Stimulated activated CD8-positive, alpha-beta memory T cell treated with anti-CD3 and anti-CD28 coated beads, Interleukin-7, amount 100 ng/mL, for 1 hour (primary cell): ENCODE measurements at places on chromosomes 5 and 9.

DNA sequence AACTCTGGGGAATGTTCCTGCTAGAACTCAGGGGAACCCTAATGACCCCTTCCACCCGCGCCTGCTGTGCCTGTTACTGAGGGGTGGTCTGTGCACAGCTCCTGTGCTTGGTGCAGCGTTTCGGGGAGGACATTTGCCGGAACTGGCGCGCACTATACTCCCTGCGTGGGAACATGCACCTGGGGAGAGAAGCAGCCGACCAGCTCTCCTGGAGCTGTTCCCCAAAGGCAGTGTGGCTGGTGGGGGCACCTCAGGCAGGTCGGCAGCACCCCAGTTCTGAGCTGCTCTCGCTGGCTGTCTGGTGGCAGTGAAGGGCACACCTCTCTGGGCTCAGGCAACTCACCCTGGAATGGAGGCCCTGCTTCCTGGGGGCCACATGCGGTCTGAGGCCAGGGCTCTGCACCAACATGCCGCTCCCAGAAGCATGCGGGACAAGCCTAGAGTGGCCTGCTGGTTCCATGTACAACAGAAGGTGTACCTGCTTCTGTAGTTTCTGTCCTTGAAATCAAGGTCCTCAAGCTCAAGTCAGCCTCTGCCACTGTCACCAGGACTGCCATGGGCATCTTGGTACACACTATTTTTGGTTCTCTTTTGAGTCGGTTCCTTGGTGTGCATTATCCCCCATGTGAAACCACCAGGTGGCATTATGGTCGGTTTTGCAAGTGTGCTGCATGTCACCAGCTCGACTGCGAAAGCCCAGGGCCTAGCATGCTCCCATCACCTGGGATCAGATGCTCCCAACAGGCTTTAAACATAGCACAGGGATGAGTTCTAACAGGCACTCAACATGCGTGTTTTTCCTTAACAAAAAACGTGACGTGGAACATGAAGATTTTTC, 7.8 kb upstream of the MRNIP start:
- DNase-seq = no peak

DNA sequence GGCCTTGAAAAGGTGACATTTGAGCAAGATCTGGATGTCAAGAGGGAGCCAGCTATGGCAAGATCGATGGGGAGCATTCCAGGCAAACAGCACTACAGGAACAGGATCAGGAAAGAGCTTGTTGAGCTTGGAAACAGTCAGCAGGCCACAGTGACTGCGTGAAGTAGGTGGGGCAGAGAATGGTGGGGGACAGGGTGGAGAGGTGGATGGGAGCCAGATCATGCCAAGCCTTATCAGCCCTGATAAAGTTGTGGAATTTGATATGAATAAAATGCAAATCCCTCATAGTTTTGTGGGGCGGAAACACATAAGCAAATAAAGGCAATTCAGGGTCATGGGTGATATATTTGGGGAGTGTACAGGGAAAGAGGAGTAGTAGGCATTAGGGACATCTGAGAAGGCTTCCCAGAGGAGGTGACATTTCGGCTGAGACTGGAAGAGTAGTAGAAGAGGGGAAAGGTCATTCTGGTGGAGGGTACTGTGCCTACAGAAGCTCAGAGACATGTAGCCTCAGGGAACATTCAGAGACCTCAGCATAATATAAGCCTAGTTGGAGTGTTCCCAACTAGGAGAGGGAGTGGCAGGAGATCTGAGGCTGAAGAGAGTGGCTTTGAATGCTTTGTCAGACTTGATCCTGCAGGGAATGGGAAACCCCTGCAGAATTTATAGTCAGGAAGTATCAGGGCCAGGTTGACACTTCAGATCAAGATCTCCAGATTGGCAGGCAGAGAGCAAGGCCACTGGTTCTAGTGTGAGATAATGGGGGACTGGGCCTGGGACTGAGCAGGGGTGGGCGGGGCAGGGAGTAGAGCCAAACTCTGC, 9.7 kb upstream of the CYSTM1 start:
- DNase-seq = no peak

GRCh38 chr5:145681686-145682085, 153.5 kb downstream of the PRELID2 start:
- no peak for DNase-seq

- DNase-seq = no peak
Measured at GRCh38 chr9:134955801-134956200, 38.1 kb upstream of the FCN1 start.

- no peak for DNase-seq
Measured at GRCh38 chr9:107976767-107977166, 487.2 kb upstream of the KLF4 start.

DNA sequence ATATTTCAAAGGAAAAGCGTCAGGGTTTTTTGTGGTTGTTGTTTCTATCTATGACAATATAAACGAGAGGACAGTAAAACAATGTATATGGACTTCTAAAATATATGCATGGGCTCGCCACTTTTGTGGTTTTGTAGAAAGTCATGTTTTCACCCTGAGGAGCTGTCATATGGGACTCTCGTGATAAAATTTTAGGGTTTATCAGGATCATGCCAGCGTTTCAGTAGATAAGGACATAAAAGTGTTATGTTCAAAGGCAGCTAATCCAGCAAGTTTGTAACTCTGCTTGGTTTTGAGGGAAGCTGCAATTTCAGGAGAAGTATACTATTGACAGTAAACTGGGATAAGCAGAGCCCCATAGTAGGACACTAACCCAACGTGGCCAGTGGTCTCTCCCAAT, 120.3 kb downstream of the CDC42SE2 start:
- DNase-seq = no peak

DNA sequence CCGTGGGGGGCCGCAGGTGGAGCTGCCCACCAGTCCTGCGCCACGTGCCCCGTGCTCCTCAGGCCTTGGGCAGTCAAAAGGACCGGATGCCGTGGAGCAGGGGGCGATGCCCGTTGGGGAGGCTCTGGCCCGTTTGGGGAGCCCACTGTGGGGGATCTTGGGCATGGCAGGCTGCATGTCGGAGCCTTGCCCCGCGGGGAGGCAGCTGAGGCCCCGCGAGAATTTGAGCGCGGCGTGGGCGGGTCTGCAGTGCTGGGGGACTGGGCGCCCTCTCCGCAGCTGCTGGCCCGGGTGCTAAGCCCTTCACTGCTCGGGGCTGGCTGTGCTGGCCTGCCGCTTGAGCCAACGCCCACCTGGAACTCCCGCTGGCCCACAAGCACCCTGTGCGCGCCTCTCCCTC, 445.6 kb upstream of the EDIL3 start:
- DNase-seq = no peak

DNA sequence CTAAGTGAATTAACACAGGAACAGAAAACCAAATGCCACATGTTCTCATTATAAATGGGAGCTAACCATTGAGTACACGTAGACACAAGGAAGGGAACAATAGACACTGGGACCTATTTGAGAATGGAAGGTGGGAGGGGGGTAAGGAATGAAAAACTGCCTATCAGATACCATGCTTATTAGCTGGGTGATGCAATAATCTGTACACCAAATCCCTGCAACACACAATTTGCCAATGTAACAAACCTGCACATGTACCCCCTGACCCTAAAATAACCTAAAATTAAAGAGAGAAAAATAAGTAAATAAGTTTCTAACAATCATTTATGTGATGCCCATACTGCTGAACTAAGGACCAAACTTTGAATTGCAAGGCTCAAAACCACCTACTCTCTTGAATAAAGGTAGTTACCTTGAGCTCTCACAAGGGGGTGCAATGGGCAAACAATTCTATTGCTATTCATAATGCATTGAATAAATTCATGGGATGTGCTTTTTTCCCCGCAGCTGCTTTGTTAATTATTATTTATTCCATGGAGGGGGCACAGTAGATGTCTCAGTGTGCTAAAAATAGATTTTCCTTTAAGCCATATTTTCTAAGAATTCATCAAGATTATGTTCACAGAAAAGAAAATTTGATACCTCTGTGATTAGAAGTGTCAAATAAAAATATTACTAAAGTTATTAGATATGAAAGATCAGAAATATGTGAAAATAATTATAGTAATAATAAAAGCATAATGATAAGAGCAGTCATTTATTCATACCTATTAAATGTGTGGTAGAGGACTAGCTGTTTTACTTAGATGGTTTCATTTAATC, 76.2 kb upstream of the PTPN3 start:
- DNase-seq = no peak

GRCh38 chr9:108057421-108058134, 568.0 kb upstream of the KLF4 start:
- no peak for DNase-seq

DNA sequence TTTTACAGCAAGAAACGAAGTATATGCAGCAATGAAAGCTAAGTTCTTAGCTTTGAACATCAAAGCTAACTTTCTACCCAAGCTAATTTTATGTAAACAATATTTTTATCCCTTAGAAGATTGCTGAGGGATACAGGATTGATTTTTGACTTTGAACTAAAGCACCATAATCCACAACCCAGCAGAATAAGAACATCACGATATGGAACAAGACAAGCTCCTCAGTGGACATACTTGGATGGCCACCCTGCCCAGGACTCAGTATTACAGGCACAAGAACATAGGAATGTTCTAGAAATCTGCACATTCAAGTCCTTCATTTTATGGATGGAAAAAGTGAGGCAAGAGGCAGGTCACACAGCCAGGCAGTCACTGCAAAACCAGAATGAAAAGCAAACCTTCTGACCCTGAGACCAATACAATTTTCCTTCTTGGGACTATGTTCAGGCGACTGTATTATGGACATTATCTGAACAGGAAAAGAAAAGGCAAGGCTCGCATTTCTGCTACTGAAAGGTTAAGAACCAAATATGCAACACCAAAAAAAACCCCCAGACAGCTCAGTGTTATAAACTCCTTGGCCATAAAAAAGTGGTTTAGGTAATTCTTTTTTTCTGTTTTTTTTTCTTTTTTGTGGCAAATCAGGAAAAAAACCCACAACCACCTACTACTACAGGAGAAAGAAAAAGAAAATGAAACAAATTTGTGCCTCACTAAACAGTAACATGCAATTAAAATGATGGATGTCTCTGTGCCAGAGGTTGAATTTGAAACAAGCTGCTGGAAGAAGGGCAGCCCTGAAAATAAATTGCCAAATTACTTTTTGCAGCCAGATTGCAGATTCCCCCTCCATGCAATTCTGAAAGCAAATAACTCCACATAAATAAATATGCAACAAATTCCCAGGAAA, 25.4 kb downstream of the EPB41L4B start:
- no peak for DNase-seq

DNA sequence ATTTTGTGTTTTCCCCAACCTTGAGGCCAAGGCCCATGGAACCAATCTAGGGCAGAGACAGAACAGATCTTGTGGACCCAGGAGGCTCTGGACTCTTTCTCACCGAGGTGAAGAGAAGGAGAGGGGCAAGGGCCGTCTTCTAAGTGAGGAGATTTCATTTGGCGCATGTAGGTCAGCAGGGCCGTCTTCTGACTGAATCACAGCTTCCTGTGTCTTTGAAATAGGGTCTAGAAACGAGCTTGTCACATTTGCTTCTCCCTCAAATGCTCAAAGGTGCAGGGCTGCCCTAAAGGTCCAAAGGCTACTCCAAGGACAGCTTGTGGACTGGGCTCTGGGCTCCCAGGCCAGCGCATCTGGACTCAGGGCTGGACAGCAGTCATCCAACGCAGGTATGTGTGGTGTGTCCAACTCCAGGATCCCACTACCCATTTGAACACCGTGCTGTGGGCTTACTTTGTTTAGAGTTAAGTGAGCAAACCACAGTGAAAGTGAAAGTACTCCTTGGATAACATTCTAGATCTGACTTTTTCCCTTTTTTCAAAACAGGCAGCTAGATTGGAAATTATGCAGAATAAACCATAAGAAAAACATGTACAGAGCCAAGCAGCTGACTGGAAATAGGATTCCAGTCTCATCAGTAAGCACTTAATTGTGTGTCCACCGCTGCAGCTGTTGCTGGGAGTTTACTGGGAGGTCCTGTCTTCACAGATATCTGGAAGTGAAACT, 357.0 kb downstream of the GADD45G start:
- no peak for DNase-seq

DNA sequence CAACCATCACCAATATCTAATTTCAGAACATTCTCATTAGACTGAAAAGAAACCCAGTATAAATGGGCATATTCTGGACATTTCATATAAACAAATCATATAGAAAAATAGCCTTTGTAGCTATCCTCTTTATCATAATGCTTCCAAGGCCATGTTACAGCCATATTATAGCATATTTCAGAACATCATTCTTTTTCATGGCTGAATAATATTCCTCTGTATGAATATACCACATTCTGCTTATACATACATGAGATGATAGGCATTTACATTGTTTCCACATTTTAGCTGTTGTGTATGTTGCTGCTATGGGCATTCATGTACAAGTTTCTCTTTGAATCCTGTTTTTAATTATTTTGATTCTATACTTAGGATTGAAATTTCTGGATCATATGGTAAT, 167.0 kb downstream of the FBXL17 start:
- DNase-seq = no peak

DNA sequence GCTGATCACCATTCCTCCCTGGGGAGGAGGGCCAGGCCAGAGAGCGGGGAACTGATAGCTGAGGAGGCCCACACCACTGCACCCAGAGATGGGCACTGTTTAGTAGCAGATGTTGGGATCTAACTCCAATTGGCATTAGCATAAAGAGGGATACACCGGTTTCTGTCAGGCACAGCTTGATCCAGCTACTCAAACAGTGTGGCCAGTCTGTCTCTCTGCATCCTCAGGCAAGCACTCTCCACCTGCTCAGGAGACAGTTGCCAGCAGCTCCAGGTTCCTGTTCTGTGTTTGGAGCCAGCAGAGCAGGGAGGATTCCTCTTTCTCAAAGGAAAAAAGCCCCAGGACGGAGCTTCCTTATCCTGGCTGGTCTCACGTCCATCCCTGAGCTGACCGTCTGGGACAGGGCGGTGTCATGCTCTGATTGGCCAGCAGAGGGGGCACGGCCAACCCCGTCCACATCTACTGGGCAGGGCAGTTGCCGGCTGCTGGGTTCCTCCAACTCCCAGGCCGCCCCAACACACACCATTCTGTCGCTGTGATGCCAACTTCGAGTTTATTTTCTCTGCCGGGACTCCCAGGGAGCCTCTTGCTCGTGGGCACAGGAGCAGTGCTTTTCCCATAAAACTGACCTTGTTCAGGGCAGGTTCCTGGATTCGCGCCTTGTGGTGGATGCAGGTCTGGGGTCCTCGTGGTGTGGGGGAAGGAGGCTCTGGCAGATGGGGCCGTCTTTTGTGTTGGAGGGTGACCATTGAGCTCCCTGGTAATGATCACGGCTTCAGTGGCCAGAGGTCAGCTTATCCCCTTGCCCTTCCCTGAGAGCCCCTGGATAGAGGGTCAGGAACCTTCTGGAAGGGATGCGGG, 47.9 kb downstream of the COL5A1 start:
- DNase-seq = no peak

DNA sequence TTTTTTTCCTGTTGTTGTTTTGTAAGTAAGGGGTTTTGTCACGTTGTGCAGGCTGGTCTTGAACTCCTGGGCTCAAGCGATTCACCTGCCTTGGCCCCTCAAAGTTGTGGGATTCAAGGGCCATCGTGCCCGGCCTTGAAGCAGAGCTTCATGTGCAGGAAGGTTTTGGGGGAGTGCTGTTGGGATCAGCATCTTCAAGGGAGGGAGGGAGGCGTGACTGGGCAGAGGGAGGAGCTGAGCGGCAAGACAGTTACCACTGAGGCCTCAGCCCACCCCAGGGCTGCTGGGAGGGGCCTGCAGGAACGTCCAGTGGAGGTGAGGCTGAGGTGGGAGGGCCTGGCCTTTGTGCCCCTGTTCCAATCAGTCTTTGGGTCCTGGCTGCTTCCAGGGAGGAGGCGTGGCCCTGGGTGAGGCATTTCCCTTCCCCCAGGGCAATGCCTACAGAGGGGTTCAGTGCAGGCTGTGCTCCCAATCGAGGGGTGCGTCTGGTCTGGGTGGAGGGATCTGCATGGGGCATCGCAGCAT, 21.4 kb downstream of the OR2V1 start:
- no peak for DNase-seq
